Fibroblast of lung (primary cell): ENCODE measurements at places on chromosomes 4 and X.

GRCh38 chr4:186787536-186787935 is 63.9 kb upstream of the FAT1 start:
- DNase-seq, result no peak

- no peak for DNase-seq
These were observed 7.5 kb downstream of the POLR2B start for GRCh38 chr4:56986192-56986591.

- DNase-seq, result peak; percentile 33
These were observed 1415.8 kb upstream of the TENM3 start for GRCh38 chr4:180827232-180828009.

DNA sequence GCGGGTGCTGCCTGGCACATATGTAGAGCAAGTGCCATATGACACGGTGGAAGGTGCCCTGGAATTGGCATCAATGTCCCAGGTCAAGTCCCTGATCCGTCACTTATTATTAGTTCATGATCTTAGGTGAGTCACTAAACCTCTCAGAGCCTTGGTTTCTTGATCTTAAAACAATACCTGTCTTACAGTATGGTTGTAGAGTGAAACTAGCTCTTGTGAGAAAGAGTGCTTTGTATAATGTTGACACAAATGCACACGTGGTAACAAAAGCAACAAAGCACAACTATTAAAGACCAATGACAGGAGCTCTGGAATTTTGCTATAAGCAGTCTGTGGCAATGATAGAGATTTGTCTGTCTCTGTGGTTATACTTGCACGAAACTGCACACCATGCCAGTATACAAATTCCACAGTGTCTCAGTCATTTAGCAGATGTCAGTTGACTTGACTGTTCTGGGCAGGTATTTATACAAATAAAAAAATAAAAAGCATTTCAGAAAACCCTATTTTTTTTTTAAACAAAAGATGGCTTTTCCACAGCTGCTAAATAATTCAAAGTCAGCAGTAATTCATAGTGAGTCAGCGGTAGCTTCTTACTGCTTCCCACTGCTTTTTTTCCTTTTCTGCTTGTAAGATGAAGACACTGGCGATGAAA is 19.7 kb upstream of the ACSL1 start:
- DNase-seq, result peak; percentile 72

- no peak for DNase-seq
These were observed 35.1 kb downstream of the PSAPL1 start for GRCh38 chr4:7399440-7400234.

- no peak for DNase-seq
These were observed 498.4 kb downstream of the PDGFC start for GRCh38 chr4:156473151-156473550.

DNA sequence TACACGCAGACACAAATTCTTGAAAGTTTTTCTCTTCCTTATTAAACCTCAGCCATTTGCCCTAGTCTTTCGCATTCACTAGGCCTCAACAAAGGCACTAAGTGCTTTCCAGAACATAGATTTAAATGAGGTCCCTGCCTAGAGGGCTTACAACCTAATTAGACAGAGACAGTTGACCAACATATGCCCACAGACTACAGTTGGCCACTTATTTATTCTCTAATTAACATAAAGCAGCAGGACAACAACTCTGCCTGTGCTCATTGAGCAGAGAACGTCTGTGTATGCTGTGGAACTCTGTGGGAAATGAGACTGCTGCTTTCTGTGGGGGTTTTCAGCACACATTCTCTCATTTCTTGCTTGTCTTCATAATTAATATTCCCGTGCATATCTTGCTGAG is 303.0 kb upstream of the TACR3 start:
- DNase-seq, result no peak

GRCh38 chr4:86961605-86962295 is 26.9 kb downstream of the AFF1 start:
- DNase-seq, result peak; percentile 84
